Aorta (tissue), 5 donors: ENCODE measurements at places on chromosomes 12 and 14.

- H3K4me3 ChIP-seq: no peak overlapping the region
- no peak for DNase-seq
- H3K4me1 ChIP-seq: peaks cover 3% of the 10 kb centered on the region
- no peaks in the 10 kb centered on the region for H3K36me3 ChIP-seq
Measured at GRCh38 chr14:35242599-35243311, 49.4 kb upstream of the PSMA6 start.

- H3K36me3 ChIP-seq: no peaks in the 10 kb centered on the region
- H3K4me1 ChIP-seq: no peaks in the 10 kb centered on the region
- no peak overlapping the region for H3K4me3 ChIP-seq
- no peak overlapping the region for H3K27ac ChIP-seq
- DNase-seq: no peak
- no peaks in the 10 kb centered on the region for H3K27me3 ChIP-seq
Measured at GRCh38 chr14:40240245-40240859, 808.1 kb upstream of the FBXO33 start.

DNA sequence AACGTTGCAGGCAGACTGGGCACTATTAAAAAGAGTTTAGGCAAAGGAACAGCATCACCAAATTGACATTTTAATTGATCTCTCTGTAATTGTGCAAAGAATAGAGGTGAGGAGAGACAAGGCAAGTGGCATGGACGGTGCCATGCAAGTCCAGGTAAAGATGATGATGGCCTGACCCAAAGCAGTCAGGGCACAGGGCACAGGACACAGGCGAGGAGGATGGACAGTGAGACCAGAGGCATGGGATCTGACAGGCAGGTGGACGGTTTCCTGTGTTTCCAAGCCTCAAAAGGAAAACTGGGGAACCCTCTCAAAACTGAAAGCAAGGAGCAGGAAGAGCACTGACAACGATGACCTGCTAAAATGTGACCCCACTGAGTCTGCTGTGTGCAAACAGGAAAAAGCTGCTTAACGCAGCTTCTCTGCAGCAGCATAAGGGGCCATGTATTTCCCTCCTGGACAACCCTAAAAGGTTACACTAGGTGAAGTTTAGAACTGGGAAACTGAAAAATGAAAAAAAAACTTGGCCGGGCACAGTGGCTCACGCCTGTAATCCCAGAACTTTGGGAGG, 50.9 kb downstream of the CLIP1 start:
- no peak for DNase-seq
- no peaks in the 10 kb centered on the region for H3K4me1 ChIP-seq
- H3K36me3 ChIP-seq: no peaks in the 10 kb centered on the region
- H3K4me3 ChIP-seq: no peak overlapping the region
- no peaks in the 10 kb centered on the region for H3K27me3 ChIP-seq

- H3K27me3 ChIP-seq: no peaks in the 10 kb centered on the region
- no peak overlapping the region for H3K4me3 ChIP-seq
Measured at GRCh38 chr12:124698211-124698997, 131.0 kb upstream of the NCOR2 start.

GRCh38 chr14:35341751-35342488, 49.7 kb downstream of the PSMA6 start:
- H3K36me3 ChIP-seq: no peaks in the 10 kb centered on the region
- peak; percentile 98 for DNase-seq
- no peak overlapping the region for H3K4me3 ChIP-seq
- H3K27me3 ChIP-seq: no peaks in the 10 kb centered on the region
- no peaks in the 10 kb centered on the region for H3K4me1 ChIP-seq
